ENCODE measurements at places on chromosomes 1 and 21.

DNA sequence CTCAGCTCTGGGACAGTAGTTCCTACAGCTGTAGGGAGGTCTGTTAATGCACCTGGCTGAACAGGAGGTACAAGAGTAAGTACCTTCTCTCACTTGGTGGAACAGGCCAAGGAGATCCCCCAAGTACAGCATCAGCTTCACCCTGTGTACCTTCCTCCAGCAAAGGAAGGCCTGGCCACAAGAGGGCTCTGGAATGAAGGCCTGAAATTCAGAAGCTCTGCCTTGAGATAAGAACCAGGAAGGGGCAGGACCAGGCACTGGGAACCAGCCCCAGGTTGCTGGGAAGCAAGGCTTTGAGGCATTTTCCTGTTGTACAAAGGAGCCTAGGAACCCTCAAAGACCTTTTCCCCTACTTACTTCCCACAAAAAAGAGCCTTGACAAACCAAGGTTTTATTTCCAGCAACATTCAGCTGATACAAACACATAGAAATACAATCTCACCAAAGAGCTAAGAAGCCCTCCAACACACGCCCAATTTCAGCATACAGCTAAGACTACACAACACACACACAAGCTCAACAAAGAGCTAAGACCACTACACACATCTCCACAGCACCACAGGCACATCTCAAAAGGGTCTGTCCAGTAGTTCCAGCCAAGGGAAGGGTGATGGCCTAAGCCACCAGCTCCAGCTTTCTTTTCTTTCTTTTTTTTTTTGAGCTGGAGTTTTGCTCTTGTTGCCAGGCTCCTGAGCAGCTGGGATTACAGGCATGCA, 23.5 kb downstream of the F11R start:
- DNase-seq: peak; percentile 38

DNA sequence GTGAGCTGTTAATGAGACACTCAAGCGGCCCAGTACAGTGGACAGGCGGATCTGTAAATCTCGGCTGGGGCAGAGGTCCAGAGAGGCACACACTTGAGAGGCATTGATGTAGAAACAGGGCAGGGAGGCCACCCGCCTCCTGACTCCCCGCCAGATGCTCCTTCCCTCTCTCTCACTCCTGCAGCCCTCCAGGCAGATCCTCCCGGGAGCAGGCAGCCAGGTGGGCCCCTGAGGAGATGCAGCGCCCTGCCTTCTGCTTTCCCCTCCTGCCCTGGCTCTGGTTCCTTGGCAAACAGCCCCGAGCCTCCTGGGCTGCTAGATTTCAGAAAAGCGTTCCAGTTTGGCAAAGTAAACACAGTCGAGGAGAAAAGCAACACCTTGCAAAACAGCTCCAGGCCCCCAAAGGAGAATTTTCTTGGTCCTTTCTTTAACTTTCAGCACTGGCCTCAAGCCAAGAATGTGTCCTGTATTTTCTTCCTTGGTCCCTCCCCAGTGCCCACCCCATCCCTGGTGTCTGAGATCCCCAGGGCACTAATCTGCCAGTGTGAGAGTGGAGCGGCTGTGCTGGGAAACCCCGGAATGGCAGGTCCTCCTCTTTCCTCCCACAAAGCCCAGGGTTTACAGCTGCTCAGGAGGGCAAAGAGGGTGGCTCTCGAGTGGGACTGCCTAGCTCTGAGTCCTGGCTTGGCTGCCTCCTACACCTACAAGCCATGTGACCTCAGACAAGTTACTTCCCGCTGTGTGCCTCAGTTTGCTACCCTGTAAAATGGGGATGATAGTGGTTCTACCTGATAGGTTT, 29.4 kb upstream of the IFNLR1 start:
- DNase-seq: no peak

GRCh38 chr1:248813546-248813945, 12.2 kb downstream of the SH3BP5L start:
- DNase-seq: no peak

DNA sequence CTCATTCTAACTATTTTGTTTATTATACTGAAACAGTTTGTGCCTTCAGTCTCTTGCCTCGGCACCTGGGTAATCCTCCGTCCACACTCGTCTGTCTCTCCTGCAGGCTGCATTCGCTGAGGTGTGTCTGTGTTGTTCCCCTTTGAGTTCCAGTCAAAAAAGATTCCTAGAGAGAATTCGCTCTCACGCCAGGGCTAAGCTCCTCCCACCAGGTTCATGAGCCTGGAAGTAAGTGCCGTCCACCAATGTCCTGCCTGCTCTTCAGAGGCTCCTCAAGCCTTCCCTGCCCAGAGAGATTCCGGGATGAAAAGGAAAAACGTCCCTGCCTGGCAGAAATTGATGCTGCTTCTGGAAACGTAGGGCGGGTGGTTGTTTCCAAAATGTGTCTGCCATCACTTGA, 12.9 kb downstream of the KIAA2013 start:
- DNase-seq: peak; percentile 28

GRCh38 chr1:244236101-244236500, 185.0 kb downstream of the ZBTB18 start:
- no peak for DNase-seq

DNA sequence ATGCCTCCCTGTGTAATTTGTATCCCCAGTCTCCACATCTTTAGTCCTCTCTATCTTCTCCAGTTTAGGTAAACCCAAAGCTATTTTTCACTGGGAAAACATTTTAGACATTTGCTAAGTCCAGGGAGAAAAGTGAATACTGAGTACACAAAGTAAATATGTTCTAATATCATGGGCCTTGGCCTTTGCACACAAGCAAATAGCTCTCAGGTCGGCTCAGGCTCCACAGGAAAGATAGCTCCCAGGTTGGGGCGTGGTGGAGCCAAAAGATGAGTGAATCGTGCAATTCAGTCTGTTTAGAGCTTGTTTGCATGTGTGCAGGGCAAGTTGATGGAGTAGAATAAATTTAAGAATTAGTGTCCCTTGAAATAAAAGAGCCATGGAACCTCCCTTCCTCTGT, 7.9 kb downstream of the RGSL1 start:
- DNase-seq: no peak

DNA sequence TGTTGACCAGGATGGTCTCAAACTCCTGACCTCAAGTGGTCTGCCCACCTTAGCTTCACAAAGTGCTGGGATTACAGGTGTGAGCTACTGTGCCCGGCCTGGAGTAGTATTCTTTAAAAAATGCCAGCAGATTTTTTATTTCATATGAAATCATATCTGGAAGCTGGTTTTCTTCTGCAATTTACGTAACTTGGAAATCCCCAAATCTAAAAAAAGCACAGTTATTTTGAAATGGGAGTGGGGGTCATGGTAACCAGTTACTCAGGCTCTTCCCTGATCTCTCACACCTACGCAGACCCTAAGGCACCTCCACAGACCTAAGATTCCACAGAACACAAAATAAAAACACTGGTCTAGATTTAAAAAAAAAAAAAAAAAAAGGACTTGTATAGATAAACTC, 219.8 kb downstream of the DAB1 start:
- no peak for DNase-seq

DNA sequence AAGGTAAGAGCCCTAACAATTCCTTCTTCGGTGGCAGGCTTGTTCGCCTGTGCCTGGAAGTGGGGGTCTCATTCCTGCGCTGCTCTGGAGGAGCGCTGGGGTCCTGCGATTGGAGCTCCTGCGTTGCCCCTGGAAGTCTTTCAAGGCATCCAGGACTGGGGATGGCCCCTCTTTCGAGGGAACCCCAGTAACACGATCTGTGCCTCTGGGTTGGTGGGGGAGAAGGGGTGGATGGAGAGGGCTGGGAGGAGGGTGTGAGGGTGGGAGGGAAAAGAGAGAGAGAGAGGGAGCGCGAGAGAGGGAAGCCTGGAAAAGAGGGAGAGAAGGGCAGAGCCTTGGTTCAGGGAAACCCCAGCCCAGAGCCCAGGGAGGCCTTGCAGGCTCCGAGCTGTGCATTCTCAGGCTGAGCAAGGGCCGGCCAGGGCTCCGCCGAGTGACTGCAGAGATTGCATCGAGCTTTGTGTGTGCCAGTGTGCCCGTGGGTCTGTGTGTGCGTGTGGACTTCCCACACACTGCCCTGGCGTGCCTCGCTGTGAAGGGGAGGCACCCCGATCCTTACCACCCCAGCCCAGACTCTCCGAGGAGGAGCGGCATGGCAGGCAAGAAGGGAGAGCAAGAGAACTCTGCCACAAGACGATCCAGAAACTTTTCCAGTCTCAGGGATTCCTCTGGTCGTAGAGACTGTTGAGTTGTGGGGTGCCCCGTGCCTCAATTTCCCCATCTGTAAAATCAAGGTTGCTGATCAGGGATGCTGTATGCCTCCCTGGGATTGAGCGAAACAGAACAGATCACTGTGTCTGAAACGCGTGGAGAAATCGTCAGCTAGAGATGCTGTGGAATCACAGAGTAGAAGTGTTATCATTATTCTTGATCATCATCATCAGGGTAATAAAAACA, 619 bp downstream of the BCL9 start:
- DNase-seq: no peak

DNA sequence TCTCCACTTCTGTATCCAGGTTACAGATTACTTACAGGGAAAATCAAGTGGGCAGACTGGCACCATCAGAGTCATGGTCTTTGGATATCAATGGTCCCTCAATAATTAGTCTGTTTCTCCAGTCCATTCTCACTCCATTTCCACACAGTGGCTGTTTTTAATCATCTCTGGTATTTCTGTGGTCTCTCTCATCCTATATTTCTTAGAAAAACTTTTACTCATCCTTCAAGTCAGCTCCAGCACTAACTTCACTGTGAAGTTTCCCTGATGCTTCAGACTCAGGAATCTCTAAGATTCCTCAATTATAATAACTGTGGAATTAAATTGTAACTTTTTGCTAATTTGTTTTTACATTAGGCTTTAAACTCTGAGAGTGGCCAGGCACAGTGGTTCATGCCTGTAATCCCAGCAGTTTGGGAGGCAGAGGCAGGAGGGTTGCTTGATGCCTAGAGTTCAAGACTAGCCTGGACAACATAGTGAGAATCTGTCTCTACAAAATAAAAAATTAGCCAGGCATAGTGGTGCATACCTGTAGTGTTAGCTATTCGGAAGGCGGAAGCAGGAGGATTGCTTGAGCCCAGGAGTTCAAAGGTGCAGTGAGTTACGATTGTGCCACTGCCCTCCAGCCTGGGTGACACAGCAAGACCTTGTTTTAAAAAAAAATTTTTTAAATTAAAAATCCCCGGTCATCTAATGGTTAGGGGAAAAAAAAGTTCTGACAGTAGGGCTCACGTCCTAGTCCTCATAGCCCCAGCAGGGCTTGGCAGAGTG, 10.6 kb downstream of the CD160 start:
- DNase-seq: no peak

DNA sequence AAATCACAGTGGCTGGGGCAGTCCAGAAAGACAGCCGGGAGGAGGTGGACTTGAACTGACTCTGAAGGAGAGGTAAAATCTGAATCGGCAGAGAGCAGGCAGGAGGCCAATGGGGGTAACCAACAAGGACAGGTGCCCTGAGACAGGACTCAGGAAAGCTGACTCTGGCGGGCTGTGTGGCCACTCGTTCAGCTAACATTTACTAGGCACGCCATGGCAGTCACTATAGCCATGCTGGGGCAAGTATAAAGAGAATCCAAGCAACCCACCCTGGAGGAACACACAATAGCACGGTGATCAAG, 7.4 kb downstream of the TIAM1 start:
- no peak for DNase-seq

DNA sequence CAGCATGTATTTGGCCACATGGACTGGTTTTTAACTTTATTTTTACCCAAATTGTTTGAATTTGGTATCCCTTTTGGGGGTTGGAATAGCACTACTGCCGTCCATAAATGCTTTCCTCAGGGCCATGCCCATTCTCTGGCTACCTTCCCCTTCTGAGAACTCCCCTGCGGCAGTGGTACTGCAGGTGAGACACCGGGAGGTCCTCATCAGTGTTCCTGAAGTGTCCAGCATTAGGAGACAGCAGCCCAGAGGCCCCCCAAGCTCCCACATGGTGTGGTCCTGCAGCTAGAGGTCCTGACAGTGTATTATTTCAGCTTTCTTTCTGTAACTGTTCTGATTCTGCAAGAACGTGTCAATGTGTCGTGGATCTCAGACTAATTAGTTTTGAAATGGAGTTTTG, 8.9 kb downstream of the LMO4 start:
- DNase-seq: no peak

GRCh38 chr1:10939654-10940450, 72.6 kb upstream of the TARDBP start:
- DNase-seq: peak; percentile 100

GRCh38 chr1:36937371-36937770, 96.9 kb downstream of the GRIK3 start:
- DNase-seq: no peak

DNA sequence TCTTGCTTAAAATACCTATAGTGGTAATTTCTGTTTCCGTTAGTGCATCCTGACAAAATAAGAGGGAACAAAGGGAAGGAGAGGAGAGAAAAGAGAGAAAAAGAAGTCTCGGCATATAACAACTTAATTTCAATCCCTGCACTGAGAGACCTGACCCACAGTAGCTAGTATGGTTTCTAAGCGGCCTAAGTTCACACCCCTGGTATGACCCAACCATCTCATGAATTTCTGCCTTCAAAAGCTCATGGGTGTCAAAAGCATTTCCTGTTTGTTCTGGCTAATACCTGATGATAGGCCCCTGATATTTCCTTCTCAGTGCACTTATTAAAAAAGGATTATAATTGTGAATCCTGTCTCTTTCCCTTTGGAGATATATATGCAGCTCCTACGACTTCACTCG, 32.1 kb upstream of the RGS1 start:
- DNase-seq: no peak

GRCh38 chr1:220680085-220680687, 10.0 kb upstream of the C1orf115 start:
- peak; percentile 52 for DNase-seq

- DNase-seq: no peak
These were observed 875.8 kb downstream of the USP25 start for GRCh38 chr21:16605597-16605996.

DNA sequence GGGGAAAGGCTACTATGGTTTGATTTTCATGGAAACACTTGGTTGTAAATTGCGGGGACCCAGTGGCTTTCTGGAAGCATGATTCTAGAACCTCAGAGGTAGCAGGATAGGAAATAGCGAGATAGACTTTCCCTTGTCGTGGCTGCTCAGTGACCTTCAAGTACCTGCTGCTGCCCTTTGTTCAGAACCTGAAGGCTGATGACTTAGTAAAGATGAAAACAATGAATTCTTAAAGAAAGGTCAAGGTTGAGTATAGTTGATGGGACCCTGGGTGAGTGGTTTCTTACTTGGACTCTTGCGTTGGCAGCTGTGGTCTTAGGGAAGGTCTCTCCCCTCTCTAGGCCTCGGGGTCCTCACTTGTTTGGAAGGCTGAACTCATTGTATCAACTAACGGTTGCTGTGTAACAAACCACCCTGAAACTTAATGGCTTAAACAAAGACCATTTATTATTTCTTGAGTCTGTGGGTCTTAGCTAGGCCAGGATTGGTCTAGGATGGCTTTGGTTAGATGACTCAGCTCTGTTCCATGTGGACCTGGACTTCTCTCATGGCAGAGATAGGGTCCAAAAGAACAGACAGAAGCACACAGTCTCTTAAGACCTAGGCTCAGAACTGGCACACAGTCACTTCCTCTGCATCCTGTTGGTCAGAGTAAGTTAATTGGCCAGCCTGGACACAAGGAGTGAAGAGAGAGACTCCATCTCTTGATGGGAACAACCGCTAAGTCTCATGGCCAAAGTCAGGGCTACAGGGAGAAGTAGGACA, 89.2 kb upstream of the SELENON start:
- DNase-seq: no peak

All from SW480 (cell line).